Tibial nerve (tissue), 4 donors: ENCODE measurements at places on chromosomes 12 and 14. TPM values are rescaled to one million over a fixed set of nuclear protein-coding genes. Genes with fewer than 3 reads are reported as not detected.

GRCh38 chr14:49173765-49174373 lies 412.3 kb downstream of the RPS29 start:
- H3K36me3 ChIP-seq, result no peaks in the 10 kb centered on the region
- H3K4me3 ChIP-seq, result no peak overlapping the region
- H3K27me3 ChIP-seq, result no peaks in the 10 kb centered on the region
- DNase-seq, result peak; percentile 21
- no peak overlapping the region for H3K27ac ChIP-seq

DNA sequence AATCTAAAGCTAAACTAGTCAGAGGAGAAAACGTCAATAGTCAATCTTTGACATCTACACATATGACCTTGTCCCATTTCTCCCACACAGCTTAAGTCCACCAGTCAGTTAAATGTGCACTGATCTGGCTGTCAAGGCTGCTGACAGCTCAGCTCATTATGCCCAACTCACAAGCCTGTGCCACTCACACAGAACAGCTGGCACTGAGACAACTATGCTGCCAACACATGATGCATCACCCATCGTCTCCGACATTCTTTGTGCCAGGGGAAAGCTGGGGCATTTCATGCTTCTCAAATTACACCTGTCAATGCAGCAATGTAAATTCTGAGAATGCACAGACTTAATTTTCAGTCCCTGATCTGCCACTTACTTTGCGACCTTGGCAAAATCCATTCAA lies 25.3 kb downstream of the GNS start:
- no peak for DNase-seq
- no peak overlapping the region for H3K4me3 ChIP-seq
- H3K27ac ChIP-seq, result no peak overlapping the region
- peaks cover 2% of the 10 kb centered on the region for H3K36me3 ChIP-seq

Gene CLEC4A
- 6.9 TPM for total RNA-seq

Gene OR6C2
- not detected for total RNA-seq

DNA sequence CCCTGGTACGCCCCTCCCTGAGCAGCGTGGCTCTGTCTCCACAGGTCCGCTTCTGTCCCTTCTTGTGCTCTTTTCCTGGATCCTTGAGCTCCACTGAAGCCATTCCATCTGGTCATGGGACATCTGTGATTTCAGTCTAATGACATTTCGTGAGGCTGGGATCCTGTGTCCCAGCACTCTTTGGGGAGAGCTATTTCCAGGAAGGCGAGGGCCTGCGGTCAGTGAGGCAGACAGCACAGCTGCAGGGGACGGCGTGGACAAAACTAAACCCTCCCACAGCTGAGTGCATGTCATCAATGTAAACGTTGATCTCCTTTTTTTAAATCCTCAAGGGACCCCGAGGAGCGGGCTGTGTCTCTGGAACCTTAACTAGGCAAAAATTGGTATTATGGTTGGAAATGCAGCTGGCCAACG lies 127.7 kb downstream of the DACT1 start:
- no peaks in the 10 kb centered on the region for H3K4me1 ChIP-seq
- H3K4me3 ChIP-seq, result no peak overlapping the region
- no peak for DNase-seq
- H3K36me3 ChIP-seq, result no peaks in the 10 kb centered on the region

DNA sequence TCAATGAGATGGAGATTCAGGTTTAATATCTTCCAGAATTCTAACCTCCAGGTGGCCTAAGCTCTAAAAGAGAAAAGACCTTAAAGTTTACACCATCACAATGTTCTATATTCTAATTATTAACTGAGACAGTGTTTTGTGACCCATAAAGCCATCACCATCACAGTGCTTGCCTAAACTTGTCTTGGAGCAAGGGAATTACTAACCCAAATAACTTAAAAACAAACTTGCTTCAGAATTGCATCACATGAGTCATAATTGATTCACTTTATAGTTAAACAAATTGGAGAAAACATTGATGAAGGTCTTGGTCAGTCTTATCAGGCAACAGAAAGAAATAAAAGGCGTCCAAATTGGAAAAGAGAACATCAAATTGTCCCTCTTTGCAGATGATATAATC lies 54.5 kb upstream of the ALG10 start:
- no peaks in the 10 kb centered on the region for H3K36me3 ChIP-seq
- no peaks in the 10 kb centered on the region for H3K27me3 ChIP-seq
- no peak overlapping the region for H3K27ac ChIP-seq
- H3K4me1 ChIP-seq, result no peaks in the 10 kb centered on the region

Gene ASCL4
- total RNA-seq, result 0.39 TPM

DNA sequence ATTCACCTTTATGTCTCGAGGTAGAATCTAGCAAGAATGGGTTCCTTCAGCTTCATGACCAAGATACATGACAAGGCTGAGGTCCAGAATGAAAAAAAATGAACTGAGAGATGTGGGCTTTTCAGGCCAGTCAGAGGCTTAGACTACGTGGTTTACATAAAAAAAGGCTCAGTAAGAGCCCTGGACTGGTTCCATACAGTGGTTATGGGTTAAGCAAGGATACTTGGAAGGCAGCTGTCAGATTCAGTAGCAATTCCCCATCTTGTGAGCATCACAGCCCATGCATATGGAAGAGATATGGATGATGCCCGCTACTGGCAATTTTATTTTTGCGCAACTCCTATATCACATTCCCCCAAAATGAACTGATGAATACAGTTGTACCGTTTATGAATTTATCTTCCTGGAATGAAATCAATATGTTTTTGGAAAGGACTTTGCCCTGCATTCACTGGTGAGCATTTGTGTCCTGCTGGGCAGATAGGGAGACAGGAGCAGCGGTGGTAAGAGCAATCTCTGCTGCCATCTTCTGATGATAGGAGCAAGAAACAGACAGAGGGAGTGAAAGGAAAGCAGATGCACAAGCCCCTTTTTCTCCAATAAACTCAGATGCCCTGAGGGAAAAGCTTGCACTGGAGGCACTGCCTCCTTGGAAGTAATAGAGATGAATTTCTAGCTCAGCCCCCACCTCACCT lies 280.4 kb downstream of the GALC start:
- H3K27ac ChIP-seq, result no peak overlapping the region
- no peaks in the 10 kb centered on the region for H3K27me3 ChIP-seq
- H3K4me3 ChIP-seq, result no peak overlapping the region
- H3K36me3 ChIP-seq, result no peaks in the 10 kb centered on the region
- DNase-seq, result no peak

DNA sequence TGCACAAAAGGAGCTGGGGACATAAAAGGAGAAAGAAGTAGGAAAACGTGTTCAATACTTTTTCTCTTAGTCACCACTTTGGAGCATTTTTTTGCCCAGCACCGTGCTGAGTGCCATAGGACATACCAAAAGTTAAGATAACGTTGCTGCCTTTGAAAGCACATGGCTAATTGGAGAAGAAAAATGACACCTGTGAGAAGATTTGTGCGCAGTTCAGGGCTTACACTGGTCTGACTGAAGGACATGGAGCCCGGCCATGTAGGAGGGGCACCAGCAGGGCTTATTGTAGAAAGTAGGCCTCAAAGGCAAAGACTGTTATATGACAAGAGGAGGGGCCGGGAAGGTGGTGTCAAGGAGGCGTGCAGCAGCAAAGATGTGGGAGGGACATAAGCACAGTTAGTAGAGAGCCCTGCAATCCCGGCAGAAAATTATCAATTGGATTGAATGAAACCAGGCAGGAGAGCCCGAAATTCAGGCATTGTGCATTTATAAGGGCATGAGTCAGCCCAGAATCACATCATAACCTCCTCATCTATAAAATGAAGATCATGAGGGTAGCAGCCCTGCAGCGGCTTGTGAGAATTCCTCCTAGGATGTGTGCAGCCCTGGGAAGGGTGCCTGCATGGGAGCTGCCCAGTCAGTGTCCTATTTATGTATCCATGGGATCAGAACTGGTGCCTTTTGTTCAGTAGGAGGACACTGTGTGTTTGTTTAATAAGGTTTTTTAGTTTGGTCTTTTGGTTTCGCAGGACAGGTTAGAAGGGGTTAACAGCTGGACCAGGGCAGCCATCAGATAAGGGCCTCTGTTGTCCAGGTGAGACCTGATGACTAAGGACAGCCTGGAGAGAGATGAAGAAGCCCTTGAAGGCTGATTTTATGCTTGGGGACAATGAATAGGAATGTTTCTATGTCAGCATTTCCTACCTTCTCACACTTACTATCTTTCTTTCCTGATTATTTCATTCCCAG lies 122.4 kb downstream of the GPR135 start:
- DNase-seq, result no peak
- H3K4me1 ChIP-seq, result peaks cover 2% of the 10 kb centered on the region
- H3K27ac ChIP-seq, result no peak overlapping the region

GRCh38 chr12:110704750-110705149 lies 15.8 kb upstream of the HVCN1 start:
- H3K27me3 ChIP-seq, result no peaks in the 10 kb centered on the region
- no peak for DNase-seq
- H3K4me3 ChIP-seq, result no peak overlapping the region
- H3K4me1 ChIP-seq, result no peaks in the 10 kb centered on the region

GRCh38 chr12:67589078-67589477 lies 59.5 kb upstream of the DYRK2 start:
- H3K27ac ChIP-seq, result no peak overlapping the region
- DNase-seq, result no peak
- no peak overlapping the region for H3K4me3 ChIP-seq
- no peaks in the 10 kb centered on the region for H3K36me3 ChIP-seq
